ENCODE measurements at places on chromosomes 7 and 10.

GRCh38 chr7:103487419-103487818, 41.4 kb upstream of the SLC26A5 start:
- DNase-seq = no peak

DNA sequence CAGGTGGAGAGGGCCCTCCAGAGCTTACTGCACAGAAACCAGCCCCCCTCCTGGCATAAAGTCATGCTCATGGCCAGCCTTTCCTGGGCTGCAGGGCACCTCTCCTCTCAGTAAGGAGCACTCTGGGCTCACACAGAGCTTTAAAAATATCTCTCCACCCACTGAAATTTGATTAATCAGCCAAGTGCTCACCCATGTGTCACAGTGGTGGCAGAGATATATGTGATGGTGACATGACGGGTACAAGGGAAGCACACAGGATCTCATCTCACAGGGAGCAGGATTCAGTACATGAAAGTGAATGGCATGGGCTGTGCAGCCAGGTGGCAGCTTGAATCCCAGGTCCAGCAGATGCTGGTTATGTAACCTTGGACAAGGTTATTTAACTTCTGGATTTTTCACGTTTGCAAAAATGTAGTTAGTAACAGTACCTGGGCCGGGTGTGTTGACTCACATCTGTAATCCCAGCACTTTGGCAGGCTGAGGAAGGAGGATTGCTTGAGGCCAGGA, 144.8 kb downstream of the CALN1 start:
- DNase-seq = no peak

GRCh38 chr7:105011831-105012502, 2.0 kb upstream of the KMT2E start:
- DNase-seq = no peak

DNA sequence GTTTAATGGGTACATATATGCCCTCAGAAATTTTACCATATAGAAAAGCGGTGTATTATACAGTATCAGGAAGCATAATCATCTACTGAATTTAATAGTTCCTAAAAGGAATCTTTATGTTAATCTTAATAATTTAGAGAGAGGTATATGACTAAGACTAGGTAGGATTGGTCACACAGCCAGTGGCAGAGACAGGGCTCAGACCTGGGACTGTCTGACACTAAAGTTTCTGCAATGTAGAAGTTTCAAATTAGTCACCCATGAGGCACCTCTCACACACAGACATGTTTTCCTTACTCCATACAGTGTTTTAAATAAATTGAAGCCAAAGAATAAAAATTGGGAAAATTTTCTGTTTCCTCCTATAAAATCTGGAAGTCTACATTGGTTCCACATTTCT, 72.8 kb upstream of the ADRA2A start:
- no peak for DNase-seq

DNA sequence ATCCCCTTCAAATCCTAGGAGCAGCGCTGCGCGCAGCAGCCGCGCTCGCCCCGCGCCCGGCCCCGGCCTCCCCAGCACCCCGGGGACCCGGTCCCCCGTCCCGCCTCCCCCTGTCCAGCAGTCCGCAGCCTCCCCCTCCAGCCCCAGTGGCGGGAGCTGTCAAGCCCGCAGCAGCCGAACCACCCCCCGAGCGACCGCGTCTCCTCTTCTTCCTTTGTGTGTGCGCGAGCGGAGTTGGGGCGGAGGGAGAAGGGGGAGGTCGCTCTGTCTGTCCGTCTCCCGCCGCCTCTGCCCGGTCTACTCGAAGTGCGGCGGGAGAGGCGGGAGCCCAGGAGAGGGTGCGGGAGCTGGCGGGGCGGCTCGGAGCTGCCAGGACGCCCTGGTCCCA, 375 bp upstream of the CHN2 start:
- DNase-seq = no peak

DNA sequence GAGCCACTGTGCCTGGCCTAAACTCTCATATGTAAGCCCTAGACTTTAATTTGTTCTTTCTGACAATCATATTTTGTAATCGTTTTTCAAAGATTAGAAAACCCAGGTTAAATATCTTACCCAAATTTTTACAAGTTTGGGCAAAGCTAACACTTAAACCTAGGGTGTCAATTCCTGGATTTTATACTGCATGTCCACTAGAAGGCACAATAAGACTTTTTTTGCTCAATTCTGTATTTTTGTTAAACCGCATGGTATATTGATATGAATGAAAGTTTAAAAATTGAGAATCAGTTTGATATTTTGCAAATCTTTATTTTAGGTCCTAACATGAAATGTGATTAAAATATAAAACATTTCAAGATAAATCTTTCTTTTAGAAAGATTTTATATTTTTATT, 29.3 kb downstream of the DYNC2I1 start:
- DNase-seq = no peak

DNA sequence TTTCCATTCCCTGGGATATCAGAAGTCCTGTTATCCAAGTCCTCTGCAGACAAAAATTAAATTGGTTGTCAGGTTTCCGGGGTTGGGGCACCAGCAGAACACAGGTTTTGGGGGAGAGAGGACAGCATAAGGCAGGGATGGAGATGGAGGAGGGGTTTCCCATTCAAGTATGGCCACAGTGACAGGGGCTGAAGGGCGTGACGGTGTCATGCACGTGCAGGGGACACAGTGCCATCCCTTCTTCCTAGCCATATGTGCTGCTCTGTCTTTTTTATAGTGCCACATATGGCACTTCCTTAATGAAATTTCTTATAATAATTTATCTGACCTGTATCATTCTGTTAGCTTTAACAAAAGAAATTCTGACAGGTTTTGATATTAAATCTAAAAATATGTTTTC, 259.2 kb downstream of the PTEN start:
- DNase-seq = no peak

GRCh38 chr7:108124820-108125219, 5.3 kb downstream of the LAMB4 start:
- DNase-seq = no peak

DNA sequence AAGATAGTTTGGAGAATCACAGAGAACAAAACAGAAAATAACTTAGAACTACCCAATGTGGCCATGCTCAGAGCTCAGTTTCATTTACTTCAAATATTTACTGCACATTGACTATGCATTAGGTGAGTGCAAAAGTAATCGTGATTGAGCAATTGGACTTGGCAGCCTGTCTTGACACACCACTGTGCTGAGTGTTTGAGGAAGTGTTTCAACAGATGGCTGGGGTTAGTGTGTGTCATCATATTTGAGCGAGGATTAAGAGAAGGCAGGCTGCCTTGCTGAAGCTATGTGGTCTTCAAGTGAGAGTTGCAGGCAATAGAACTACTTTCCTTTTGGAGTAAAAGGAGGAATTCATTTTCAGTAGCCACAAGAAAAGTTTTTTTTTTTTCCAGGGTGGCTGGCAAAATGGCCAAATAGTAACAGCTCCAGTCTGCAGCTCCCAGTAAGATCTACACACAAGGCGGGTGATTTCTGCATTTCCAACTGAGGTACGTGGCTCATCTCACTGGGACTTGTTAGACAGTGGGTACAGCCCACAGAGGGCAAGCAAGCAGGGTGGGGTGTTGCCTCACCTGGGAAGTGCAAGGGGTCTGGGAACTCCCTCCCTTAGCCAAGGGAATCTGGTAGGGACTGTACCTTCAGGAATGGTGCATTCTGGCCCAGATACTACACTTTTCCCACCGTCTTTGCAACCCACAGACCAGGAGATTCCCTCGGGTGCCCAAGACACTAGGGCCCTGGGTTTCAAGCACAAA, 37.6 kb downstream of the AKR1C4 start:
- no peak for DNase-seq

DNA sequence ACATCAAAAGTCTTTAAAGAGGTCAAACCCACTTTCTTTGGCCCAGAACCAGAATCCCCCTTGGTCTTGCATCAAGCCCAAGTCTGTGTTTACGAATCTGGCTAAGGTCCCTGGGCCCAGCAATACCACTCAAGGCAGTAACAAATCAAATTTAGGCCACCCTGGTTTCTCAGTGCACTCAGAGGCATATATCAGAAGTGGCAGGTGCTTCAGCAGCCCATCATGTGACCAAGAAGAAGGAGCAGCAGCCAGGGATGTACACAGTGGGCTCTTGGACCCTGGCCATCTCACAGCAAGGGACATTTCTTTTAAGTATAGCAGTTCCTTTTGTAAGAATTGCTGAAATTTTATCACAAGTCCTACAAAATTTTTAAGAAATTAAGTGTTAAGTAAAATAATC, 7.3 kb upstream of the SLC25A13 start:
- DNase-seq = no peak

DNA sequence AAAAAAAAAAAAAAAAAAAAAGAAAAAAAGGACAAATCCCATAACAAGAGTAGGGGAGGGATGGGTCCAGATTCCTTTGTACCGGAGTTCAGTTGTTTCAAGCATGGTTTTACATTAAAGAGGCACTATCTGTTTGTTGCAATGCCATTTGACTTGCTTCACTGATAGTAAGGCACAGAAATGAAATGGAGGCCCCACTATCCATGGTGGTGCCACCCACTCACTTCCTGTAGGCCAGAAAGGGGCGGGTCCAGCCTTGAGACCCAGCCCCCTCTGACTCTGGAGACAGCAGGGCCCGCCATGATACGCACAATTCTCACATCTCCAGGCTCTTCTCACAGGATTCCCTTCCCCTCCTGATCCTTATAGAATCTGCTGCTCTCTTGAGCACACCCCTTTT, 100.0 kb downstream of the CLEC2L start:
- no peak for DNase-seq

DNA sequence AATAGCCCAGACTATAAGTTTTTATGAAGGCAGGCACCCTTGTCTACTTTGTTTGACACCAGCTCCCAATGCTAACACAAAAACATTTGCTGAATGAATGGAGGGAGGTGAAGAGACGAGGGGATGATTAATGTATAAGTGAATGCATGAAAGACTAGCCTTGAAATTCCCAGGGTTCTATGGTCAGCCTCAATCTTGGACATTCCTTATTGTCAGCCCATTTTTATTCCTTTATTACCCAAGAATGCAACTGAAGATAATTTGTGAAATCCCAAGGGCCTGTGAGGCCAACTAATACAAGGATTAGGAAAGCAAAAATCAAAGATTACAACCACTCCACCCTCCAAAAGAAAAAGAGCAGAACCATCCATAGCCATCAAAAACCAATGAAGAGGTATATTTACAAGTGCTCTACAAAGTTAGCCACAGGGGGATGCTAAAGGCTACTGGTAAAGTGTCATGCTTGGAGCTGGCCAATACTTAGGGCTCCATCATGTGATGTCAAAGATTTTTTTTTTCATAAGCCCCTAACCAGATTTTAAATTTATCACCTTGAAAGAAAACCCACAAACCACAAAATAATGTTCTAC, 40.0 kb upstream of the ASAH2 start:
- no peak for DNase-seq

DNA sequence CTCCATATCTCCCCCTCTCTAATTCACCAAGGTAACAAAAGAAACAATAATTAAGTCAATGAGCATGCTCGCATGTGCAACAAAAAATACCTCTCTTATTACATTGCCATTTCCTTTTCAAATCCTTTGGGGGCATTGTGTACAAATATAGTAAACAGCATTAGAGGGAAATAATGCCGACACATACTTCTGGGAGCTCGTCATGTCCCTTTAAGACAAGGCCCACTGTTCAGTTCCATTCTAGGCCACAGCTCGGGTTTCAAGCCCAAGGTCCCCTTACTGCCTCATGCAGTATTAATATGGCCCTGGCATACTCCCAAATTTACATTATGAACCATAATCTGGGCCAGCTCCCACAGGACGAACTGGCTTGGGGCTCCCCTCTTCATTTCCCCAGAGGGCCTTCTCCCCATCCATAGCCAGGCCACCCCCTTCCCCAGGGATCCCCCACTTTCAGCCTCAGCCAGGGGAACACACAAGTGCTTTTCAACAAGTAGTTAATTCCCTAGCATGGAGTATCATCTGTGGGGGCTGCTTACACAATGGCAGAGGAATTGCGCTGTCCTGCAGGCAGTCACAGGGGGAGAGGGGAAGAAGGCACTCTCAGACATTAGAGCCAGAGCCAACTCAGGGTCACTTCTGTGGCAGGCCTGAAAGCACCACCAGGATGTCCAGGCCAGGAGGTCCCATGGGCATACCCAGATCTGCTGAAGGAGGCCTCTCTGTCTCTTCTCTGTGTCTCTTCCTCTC, 110.6 kb downstream of the KCNMA1 start:
- no peak for DNase-seq

GRCh38 chr7:138023618-138024342, 21.9 kb upstream of the CREB3L2 start:
- DNase-seq = no peak

DNA sequence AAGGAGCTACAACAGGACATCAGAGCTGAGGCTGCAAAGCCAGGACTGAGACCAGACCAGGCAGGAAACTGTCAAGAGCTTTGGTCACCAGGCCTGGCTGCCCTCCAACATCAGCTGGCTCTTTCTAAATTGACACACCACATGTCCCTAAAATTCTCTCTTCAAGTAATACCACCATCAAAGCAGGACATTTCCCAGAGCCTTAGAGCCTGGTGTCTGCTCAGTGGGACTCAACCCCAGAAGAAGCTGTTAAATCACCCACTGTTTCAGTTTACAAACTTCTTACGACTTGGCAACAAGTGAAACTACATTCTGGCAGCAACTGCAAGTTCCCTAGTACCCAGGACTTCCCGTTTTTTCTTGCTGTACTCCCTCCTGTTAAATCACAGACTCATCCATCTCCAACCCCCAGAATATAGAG, 3.8 kb upstream of the IL6 start:
- DNase-seq = no peak

GRCh38 chr7:97215556-97215955, 98.1 kb downstream of the SDHAF3 start:
- no peak for DNase-seq

DNA sequence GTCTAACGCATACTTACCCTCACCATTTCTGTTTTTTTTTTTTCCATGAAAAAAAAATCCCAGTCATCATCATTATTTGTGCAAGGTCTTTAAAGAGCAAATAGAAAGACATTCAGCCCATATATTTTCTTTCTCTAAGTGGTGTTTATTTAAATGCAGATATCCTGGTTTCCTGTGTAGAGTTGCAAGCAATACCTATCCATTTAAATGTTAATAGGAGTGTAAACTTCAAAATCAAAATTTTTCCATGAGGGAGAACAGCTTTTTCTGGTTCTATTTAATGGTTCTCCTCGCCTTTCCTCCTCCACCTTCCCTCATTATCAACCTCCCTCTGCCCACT, 120.1 kb upstream of the AGK start:
- no peak for DNase-seq

- DNase-seq = no peak
Measured at GRCh38 chr7:84058311-84059076, 136.1 kb downstream of the SEMA3A start.

DNA sequence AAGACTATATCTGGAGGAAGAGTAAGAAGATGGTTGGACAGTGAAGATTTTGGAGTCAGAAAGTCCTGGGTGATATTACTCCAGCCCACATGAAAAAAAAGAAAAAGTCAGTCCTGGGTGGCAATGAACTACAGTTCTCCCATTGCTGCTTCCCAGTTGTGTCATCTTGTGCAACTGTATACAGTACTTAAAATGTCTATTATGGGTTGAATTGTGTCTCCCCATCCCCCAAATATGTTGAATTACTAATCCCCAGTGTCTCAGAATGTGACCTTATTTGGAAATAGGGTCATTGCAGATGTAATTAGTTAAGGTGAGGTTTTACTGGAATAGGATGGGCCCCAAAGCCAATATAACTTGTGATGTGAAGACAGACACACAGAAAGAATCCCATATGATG, 15.6 kb downstream of the SEC23IP start:
- DNase-seq = no peak

- DNase-seq = no peak
Measured at GRCh38 chr10:76433161-76434005, 1002.0 kb downstream of the LRMDA start.
